ENCODE measurements at places on chromosomes 6 and 20.

DNA sequence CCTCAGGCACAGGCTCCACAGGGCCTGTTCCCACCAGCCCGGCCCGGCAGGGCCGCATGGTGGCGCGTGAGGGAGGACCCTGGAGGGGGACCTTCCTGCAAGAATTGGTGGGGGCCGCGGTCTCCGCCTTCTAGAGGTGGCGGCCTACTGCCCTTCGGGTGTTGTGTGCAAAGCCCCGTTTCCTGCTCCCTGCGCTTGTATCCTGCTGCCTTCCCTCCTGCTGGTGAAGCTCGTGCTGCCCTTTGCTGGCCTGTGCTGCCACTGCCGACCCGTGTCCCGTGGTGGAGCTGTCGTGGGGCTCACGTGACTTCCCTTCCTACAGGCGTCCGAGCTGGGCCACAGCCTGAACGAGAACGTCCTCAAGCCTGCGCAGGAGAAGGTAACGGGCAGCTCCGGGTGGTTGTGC, 8.4 kb upstream of the COL20A1 start:
- DNase-seq, result no peak

DNA sequence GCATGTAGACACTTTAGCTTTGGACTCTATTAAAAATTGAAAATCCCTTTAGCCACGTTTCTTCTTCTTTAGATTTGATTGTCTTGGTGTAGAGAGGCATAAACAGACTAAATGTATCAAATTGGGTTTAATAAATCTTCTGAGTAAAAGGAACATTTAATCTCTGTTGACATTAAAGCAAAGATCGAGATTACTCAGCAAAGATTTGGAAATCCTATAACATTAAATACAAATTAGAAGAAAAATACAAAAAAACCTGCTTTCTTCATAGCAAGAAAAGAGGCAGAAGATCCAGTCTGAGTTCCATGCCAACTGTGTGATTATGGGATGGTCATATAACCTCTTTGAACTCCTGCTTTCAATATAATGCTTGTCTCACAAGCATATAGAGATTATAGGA, 172.3 kb downstream of the GJA1 start:
- no peak for DNase-seq

- no peak for DNase-seq
Observed at GRCh38 chr6:130666786-130667185, 160.4 kb upstream of the SMLR1 start.

- no peak for DNase-seq
Observed at GRCh38 chr6:150719099-150719766, 119.5 kb downstream of the PLEKHG1 start.

DNA sequence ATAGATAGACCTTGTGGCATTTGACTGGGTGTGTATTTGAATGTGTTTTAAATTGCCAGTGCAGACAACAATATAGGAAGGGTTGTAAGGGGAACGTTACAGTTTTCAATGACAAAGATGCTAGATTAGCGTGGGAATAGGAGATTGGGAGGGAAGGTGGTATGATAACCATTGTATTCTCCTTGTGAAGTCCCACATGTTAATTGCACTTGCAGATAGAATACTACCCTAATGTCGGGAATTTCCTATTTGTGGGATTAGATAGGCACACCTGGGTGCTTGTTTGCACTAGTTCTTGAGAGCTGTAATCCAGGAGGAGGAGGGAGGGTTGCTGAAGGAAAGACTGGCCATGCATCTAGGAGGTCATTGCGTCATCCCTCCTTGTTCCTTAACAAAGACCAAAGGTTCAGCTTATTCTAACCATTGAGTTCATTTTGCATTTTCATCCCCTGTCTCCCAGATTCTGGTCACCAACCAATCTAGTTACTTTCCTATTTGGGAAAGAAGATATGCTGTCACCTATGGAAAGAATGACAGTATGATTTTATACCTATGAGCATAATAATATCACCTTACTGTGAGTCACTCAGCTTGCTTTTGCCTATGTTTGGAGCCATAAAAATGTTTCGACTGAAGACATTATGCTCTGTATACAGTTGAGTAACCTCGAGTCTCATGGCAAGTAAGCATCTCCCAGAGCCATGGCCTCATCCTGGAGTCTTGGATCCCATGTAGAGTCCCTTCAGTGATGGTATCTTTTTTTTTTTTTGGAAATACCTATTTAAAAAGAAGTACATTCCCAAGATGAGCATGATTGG, 201.5 kb downstream of the DTNBP1 start:
- DNase-seq, result no peak

DNA sequence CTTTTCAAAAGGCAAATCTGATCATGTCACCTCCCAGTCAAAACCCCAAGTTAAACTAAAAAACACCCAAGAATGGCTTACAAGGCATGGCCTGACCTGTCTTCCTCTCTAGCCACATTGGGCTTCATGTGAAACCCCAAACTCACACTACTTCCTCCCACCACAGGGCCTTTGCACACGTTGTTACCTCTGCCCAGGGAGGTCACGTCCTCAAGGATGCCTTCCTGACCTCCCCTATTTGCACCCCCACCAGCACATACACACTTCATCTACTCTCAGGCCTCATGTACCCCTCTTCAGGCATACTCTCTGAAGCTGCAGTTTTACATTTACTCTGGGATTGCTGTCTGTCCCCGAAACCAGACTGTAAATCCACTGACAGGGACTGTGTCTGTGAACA, 6.1 kb downstream of the EZR start:
- DNase-seq, result no peak

Data from activated CD4-positive, alpha-beta T cell treated with anti-CD3 and anti-CD28 coated beads for 48 hours (primary cell).